DMS153 (cell line): ENCODE measurements at places on chromosomes 3 and 15.
A peak's percentile ranks its signal among the peaks of the same experiment; 100 is the strongest.

DNA sequence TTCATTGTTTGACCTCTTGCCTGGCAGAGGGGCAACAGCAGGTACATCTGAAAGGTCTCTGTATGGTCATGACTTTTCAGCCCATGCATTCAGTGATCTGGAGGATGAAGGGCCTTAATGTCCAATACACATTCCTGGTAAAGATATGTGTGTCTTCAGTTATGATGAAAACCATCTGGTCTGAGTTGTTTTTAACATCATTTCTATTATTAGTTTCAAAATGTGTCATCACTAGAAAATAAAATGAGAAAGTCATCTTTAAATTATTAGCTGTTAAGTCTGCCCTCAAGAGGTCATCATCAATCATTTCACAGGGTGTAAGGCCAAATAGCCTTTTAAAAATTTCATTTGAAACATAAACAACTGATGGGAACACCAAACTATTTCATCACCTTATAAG is 92.1 kb upstream of the PLSCR4 start:
- no peak for DNase-seq

- DNase-seq, result no peak
These were observed 5.0 kb upstream of the CAND2 start for GRCh38 chr3:12791430-12791829.

DNA sequence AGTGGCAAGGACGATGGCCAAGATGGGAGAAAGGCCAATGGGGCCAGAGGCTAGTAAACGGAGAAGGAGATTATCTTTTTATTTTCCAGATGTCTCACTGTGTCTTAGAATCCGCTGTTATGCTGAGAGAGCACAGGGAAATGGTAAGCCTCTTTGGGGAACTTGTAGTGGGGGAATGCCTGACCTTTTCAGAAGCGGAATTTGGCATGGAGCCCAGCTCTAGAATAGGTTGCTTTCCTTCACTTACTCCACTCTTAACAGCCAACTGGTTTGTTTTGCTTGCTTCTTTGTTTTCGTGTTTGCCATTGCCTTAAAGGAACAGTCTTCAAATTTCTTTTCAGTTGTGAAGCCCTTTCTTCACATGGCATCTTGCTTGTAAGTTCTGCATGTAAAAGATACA is 316.2 kb upstream of the THRB start:
- DNase-seq, result no peak

DNA sequence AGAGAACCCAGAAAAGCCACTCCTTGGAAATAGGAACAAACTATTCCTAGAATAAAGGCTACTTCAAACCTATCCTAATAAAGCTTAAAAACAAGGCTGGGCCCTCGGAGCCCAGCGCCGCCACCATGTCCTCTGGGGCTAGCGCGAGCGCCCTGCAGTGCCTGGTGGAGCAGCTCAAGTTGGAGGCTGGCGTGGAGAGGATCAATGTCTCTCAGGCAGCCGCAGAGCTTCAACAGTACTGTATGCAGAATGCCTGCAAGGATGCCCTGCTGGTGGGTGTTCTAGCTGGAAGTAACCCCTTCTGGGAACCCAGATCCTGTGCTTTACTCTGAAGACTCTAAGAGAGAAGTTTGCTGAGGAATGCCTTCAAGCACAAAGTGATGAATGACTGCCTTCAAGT is 63.2 kb downstream of the ADAM10 start:
- no peak for DNase-seq

DNA sequence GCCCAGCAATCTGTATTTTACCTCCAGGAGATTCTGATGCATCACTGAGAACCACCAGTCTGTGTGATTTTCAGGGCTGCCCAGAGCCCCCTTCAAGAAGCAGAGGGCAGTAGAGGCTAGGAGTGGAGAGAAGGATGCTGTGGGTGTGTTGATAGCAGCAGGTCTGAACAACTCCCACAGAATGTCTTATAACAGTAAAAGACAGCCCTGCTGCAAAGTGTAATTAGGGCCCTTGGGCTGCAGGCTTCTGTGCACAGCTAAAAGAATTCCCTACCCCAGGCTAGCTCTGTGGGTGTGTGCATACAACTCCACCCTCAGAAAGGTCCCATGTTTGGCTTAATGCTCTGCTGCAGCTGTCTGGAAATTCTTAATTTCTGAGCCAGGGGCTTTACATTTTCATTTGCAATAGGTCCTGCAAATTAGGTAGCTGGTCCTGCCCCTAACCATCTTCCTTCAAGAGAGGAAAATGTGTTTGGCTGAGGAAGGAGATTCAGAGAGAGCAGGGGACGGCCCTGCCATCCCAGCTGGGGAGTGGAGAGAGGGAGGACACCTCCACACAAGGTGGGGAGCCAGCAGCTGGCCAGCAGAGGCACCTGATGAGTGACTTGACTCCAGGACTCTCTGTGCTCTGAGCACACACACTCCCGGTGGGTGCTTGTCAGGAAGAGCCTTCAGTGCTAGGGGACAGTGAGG is 43.2 kb upstream of the RAB6B start:
- no peak for DNase-seq

GRCh38 chr3:133459400-133459799 is 59.5 kb downstream of the BFSP2 start:
- DNase-seq, result no peak

- peak; percentile 37 for DNase-seq
These were observed 30.8 kb downstream of the LIPC start for GRCh38 chr15:58462547-58462946.

GRCh38 chr3:194019398-194020165 is 116.4 kb upstream of the HES1 start:
- DNase-seq, result no peak

GRCh38 chr15:83694015-83694414 is 40.1 kb downstream of the ADAMTSL3 start:
- DNase-seq, result no peak

DNA sequence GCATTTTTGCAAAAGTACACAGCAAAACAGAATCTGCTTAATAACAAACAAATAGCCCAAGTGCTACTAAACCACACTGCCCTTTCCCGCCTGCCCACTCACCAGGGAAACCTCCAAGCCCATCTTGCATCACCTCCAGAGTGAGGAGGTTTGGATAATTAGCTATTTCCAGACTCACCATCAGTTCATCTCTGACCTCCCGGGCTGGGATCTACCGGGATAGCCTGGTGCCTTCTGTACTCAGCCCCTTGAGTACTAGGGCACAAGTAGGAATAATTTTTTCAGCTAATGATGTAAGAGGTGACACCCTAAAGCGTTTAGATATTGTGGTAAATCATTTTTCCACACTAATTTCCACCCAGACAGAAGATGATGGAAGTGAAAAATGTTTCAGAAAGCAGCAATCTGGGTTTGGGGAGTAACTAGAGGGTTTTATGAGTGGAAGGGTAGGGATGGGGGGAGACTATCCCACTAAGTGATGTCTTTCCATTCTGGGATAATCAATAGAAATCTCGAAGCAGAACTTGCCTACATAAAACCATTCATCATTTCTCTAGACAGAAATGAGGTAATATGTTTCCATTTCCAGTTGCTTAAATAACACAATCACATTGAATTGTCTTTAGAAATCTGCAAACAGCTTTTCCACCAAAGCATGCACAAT is 40.9 kb downstream of the TAFA4 start:
- DNase-seq, result no peak

- DNase-seq, result no peak
These were observed 242.8 kb upstream of the PDZRN3 start for GRCh38 chr3:73867524-73867923.

DNA sequence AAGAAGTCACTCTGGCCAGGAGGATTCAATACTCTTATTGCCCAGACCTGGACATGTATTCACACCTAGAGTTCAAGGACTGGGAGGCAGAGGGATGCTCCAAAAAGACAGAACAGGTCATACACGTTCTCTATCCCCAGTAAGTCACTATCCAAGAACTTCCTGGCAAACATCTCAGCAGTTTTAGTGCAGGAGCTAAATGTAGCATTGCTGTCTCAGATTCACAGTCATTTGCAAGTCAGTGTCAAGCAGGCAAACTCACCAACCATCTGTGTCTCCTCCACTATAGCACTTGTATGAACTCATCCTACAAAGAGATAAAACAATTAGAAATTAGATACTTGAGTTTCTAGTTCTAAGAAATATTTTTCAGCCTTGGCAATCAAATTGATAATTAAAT is 38.4 kb downstream of the ABHD17C start:
- DNase-seq, result no peak

DNA sequence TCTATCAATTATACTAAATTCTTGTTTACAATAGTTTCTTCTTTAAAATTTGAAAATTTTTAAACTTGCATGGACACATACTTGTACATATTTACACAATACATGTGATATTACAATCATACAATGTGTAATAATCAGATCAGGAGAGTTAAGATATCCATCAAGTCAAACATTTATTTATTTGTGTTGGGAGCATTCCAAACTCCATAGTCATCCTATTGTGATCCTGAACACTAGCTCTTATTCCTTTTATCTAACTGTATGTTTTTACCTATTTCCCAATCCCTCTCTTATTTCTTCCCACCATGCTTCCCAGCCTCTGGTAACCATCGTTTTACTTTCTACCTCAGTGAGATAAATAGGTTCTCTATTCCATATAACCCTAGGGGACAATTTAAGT is 1219.2 kb downstream of the ZPLD1 start:
- no peak for DNase-seq

DNA sequence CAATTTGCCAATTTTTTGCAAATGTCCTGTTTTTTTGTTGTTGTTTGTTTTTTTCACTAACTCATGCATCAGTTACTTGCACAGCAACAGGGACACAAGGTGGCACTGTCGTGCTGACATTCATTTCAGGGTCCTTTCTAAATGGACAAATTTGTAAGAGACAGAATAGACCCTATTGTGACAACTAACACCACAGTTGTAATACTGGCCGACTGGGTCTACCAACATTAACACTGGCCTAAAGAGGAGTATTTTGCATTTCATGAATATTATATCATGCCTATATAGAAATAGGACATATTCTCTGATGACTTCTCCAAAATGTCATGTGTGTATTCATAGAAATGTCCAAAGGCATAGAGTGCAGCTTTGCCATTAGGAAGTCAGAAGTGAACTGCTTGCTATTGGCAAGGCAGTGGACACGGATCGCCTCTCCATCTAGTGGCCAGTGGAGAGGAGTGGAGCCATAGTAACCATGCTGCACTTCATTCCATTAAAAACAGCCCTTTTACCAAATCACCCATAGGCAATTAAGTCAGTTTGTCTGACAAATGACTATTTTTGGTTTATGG is 54.8 kb downstream of the ZBTB20 start:
- DNase-seq, result peak; percentile 43

DNA sequence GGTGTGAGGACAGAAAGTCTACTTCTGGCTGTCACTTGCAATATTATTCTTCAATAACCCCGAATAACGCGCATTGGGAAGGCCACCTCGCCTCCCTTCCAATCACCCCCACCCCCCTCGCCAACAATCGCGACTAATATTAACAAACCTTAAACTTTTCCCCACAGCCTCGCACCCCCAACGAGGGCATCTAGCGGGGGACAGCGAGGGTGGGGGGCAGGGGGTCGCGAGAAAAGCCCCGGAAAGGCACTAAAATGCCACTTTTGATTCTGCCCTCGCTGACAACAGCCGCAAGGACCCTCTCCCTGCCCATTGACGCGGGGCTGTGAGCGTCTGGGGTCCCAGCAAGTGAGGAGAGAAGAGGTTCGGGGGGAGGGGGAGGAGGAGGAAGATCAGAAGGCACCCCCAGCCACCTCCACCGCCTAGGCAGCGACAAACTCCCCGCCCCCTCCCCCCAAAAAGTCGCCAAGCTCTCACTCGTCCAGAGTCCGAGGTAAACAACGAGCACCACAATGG is 868 bp downstream of the SATB1 start:
- no peak for DNase-seq

DNA sequence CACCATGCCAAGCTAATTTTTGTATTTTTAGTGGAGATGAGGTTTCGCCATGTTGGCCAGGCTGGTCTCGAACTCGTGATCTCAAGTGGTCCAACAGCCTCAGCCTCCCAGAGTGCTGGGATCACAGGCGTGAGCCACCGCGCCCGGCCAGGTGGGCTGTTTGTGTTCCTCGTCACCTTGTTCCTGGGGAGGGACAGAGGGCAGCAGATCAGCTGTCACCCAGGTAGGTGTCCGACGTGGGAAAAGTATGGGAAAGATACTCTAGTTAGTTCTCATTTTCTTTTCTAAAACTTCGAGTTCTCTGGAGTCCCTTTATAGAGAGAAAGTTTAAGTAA is 28.7 kb upstream of the SACM1L start:
- no peak for DNase-seq

- DNase-seq, result peak; percentile 40
These were observed 319.9 kb downstream of the NAALADL2 start for GRCh38 chr3:175179055-175179454.

GRCh38 chr3:45055032-45055410 is 28.9 kb downstream of the CLEC3B start:
- DNase-seq, result no peak
